Choroid plexus epithelial cell (primary cell): ENCODE measurements at places on chromosomes 12 and 14.

- no peak for DNase-seq
Measured at GRCh38 chr14:101859958-101860357, 98.4 kb downstream of the PPP2R5C start.

DNA sequence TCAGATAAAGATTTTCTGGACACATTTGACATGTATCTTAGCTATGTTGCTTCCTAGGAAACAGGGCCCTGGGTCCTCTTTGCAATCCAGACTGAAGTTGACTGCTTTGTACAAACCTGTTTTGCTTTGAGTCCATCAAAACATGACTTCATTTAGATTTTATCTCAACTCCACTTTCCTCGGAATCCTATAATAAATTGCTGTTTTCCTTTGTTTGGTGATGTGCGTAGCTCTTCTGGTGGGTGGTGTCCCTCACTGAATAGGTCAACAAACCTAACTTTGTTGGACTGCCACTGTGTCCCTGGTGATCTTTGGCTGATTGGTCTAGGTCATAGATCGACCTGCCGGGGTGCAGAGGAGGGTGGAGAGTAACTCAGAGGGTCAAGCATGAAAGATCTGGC lies 735 bp upstream of the P2RX7 start:
- no peak for DNase-seq

DNA sequence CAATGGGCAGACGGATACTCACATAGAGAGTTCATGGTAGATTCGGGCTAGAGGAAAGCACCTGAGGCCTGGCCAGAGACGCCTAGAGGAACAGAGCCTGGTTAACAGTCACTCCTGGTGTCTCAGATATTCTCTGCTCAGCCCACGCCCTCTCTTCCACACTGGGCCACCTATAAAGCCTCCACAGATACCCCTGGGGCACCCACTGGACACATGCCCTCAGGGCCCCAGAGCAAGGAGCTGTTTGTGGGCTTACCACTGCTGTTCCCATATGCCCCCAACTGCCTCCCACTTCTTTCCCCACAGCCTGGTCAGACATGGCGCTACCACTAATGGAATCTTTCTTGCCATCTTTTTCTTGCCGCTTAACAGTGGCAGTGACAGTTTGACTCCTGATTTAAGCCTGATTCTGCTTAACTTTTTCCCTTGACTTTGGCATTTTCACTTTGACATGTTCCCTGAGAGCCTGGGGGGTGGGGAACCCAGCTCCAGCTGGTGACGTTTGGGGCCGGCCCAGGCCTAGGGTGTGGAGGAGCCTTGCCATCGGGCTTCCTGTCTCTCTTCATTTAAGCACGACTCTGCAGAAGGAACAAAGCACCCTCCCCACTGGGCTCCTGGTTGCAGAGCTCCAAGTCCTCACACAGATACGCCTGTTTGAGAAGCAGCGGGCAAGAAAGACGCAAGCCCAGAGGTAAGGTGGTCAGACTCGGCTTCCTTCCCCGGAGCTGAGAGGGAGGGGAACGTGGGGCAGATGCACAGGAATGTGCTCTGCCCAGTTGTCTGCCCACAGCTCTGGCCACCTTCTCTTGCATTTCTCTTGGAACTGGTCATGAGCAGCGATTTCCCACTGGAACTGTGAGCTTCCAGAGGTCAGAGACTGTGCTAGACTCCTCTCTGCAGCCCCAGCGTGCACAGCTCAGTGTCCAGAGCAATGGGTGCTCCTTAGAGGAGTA lies at the start of gene CD4:
TSS of gene CD4 (plus strand) at position 557 of the 953 bp plus-strand sequence. CDS start 10,611 bp downstream, outside the sequence.
- DNase-seq: no peak

GRCh38 chr14:91870001-91870400 lies 2.7 kb upstream of the TC2N start:
- DNase-seq: no peak

DNA sequence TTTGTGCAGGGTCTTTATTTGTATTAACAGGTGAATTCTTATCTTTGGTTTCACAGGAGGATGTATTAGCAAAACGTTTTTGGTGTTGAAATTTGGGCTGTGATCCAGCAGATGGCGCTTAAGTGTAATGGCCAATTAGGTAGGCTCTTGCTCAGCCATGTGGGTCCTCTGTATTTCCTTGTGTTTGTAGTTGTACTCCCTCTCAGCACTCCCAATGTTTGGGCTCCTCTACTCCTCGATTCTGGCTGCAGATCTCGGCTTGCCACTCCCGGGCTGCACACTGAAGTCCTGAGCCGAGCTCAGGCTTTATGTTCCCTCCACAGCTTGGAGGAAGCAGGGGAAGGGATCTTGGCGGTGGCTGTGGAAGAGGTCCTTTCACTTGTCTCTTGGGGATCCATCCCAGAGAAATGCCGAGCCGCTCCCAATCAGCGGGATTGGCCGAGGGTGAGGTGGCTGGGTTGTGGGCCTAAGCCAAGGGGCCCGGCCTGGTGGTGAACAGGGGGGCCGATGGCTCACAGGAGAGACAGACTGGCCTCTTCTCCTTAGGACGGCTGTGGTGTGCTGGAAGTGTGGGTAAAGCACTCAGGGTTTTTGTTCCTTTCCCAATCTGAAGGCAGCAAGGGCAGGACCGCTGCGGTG lies 133.7 kb downstream of the AEBP2 start:
- peak; percentile 82 for DNase-seq

GRCh38 chr14:76937181-76938091 lies 91.1 kb downstream of the IRF2BPL start:
- peak; percentile 88 for DNase-seq

GRCh38 chr12:102602521-102602920 lies 122.2 kb upstream of the IGF1 start:
- no peak for DNase-seq

GRCh38 chr12:26126340-26127284 lies 1.8 kb upstream of the BHLHE41 start:
- peak; percentile 79 for DNase-seq
